Stimulated activated CD4-positive, alpha-beta T cell treated with anti-CD3 and anti-CD28 coated beads, TNF-alpha, amount 100 ng/mL, for 1 hour (primary cell): ENCODE measurements at places on chromosomes 12 and 14.

GRCh38 chr12:22190-22529, 44.4 kb upstream of the IQSEC3 start:
- no peak for DNase-seq

GRCh38 chr14:43745746-43746145, 761.3 kb downstream of the FSCB start:
- no peak for DNase-seq

DNA sequence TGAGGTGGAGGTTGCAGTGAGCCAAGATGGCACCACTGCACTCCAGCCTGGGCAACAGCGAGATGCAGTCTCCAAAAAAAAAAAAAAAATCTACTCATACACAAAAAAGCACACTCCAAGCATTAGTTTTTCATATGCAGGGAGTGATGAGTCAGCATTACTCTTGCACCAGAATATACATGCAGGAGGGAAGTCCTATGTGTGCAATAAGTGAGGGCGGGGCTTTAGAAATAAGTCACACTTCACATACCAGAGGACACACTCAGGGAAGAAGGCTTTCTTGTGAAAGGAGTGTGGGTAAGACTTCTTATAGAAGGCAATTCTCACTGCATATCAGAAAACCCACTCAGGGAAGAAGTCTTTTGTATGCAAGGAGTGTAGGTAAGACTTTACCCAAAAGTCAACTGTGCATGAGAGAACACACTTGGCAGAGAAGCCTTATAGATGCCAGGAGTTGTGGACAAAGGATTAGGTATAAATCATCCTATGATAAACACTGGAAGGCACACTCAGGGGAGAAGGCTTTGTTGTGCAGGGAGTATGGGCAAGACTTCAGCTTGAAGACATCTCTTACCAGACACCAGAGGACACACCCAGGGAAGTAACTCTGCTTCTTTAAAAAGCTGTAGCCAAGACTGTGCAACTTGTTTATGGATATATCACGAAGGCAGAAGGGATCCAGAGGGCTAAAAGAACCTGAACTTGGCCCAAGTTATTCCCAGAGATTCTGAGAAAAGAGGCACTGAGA, 50.5 kb downstream of the ATF7 start:
- DNase-seq: no peak

- no peak for DNase-seq
Measured at GRCh38 chr12:108424816-108425215, 85.7 kb upstream of the CMKLR1 start.

GRCh38 chr12:25793196-25793595, 165.3 kb upstream of the RASSF8 start:
- DNase-seq: no peak
